ENCODE measurements at places on chromosomes 11 and 22.

GRCh38 chr11:104490182-104490581, 326.2 kb upstream of the PDGFD start:
- no peak for DNase-seq

GRCh38 chr22:37218771-37219411, 6.6 kb upstream of the SSTR3 start:
- peak; percentile 59 for DNase-seq

GRCh38 chr11:78752494-78752893, 177.8 kb upstream of the NARS2 start:
- no peak for DNase-seq

DNA sequence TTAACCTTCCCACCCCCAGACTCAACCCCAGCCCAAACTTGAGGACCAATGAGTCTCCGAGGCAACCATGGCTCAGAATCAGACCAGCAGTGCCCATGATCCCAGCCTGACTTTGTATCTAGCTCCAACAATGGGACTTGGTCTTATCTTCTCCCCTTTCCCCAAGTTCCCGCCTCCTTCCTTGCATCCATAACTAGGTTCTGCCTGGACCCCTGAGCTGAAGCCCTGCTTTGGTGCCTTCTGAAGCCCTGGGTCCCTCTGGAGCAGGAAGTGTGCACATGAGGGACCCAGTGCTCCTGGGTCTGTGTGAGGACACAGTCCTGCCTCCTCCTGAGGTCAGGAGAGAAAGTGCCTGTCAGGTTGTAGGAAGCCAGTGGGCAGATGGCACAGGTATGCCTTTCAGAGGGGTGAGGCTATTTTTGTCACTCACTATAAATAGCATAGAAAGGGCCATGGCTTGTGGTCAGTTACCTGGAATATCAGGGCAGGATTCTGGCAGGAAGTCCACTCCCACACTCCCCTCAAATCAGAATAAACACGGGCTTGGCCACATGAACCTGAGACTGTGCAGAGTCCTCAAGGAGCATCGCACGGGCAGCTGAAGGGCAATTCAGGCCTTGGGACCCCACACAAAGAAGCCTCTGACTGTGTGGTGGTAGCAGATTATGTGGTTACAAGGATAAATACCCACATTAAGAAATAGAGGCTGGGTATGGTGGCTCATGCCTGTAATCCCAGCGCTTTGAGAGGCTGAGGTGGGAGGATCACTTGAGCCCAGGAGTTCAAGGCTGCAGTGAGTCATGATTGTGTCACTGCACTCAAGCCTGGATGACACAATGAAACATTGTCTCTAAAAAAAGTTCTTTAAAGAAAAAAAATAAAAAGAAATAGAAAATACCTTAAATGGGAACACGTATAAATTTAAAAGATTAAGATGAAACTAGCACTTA, 27.4 kb downstream of the RCN1 start:
- no peak for DNase-seq

GRCh38 chr22:50507421-50507990, at the start of gene LMF2:
TSS of gene LMF2 (minus strand) at chr22:50507702. CDS start at chr22:50507675, 27 bp downstream.
- DNase-seq, result peak; percentile 87

- no peak for DNase-seq
These were observed 769.2 kb downstream of the METTL15 start for GRCh38 chr11:28877340-28877739.

DNA sequence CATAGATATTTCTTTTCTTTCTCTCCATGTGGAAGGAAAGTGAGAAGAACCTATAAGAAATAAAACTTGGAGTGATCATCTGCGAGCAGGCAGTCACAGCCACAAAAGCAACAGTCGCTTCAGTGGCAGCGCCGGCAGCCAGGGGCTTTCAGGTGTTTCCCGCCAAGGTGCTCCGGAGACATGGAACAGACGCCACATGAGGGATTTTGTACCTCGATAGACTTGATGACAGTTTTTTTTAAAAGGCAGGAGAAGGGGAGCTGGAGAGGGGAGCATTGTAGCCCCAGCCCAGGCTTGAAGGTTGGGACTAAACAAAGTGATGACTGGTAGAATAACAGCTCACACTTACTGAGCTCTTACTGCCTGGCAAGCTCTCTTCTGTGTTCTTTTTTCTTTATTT, 471.4 kb upstream of the B3GAT1 start:
- DNase-seq, result no peak

GRCh38 chr11:114033572-114033971, 25.9 kb upstream of the ZBTB16 start:
- no peak for DNase-seq

DNA sequence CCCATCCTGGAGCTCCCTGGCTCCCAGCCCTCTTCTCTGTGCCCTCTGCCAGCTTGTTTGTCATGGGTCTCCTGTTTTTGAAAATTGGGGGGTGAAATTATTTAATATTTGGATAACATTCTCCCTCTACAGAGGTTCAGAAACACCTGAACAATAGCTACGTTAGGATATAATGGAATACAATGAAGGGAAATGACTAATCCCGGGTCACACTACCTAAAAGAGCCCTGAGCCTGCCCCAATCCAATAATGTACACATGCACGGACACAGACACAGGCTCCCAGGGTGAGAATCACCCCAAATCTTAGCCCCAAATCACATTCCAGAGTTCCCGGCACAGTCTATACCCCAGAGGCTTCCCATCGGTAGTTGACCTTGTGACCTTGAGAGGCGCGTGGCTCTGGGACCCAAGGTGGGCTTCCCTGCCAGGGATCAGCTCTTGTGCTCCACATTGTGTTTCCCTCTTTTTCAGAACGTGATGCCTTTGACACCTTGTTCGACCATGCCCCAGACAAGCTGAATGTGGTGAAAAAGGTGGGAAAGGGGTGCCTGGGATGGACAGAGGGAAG, 135.5 kb downstream of the PARVA start:
- no peak for DNase-seq

DNA sequence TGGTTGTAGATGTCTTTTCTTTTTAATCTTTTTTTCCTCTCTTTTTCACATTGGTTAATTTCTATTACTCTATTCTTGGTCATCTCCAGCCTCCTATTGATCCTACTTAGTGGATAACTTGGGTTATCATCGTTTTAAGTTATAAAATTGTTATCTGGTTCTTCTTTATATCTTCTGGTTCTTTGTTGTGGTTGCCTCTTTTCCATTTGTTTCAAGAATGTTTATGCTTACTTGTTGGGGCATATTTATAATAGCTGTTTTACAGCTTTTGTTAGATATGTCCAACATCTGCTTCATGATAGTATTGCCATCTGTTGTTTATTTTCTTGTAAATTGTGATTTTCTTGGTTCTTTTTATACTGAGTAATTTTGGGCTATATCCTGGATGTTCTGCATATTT, 1429.6 kb downstream of the TBC1D22A start:
- no peak for DNase-seq

DNA sequence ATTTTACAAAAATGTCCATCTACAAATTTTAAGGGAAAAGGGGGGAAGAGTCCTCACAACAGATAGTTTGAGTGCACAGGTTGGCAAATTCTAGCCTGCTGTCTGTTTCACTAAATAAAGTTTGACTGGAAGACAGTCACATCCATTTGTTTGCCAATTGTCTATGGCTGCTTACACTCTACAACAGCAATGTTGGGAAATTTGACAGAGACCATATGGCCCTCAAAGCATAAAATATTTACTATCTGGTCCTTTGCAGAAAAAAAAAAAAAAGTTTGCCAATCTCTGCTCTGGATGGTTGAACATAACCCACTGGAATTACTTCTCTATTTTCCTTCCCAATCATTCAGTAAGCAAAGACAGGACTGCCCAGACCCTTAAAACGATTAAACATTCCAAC, 88.2 kb downstream of the FCHSD2 start:
- no peak for DNase-seq

- DNase-seq, result peak; percentile 53
These were observed 45.0 kb downstream of the OR4D9 start for GRCh38 chr11:59556115-59556916.

GRCh38 chr11:5809122-5809519, 397 bp downstream of the OR52N2 start:
- DNase-seq, result peak; percentile 7

- no peak for DNase-seq
These were observed 901.5 kb upstream of the CHORDC1 start for GRCh38 chr11:91124363-91124762.

GRCh38 chr11:44927174-44927661, 23.5 kb downstream of the TP53I11 start:
- DNase-seq, result no peak
